CD4-positive, alpha-beta T cell treated with Interleukin-6 for 4 hours (primary cell): ENCODE measurements at places on chromosomes 1 and 21.

- DNase-seq = no peak
Observed at GRCh38 chr1:187621951-187622350, 793.2 kb downstream of the PLA2G4A start.

GRCh38 chr1:227261501-227261900, 56.8 kb downstream of the CDC42BPA start:
- DNase-seq = no peak

DNA sequence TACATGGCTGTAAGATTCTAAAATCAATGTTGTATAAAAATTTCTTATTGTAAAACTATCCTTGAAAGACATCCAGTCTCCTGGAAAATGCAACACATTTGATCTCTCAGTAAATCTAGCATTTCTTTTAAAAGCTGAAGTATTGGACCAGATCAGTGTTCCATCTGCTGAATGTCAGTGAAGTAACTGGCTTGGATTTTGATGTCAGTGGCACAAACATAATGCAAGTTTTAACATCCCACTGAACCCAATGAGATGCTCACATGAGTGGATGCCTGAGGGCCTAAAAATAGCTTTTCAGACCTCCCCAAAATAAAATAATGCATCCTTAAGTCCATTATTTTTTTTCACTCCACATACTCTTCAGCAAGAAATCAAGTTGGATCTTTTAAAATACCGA, 1432.2 kb downstream of the MRPL39 start:
- no peak for DNase-seq

GRCh38 chr1:80882553-80882952, 918.2 kb upstream of the ADGRL2 start:
- no peak for DNase-seq

- DNase-seq = no peak
Observed at GRCh38 chr1:101017448-101017847, 8.1 kb downstream of the DPH5 start.

DNA sequence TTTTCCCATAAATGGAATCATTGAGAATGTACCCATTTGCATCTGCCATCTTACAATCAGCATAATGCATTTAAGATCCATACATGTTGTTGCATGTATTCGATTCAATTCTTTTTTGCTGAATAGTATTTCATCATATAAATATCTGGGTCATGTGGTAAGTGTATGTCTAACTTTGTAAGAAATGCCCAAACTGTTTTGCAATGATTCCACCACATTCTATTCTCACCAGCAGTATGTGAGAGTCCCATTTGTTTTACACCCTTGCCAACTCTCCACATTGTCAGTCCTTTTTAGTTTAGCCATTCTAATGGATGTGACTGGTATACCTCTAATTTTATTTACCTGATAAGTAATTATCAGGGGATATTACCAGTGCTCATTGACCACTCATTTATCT, 115.8 kb upstream of the PBX1 start:
- DNase-seq = no peak

GRCh38 chr1:8871539-8871935, 6.9 kb downstream of the ENO1 start:
- peak; percentile 32 for DNase-seq

- no peak for DNase-seq
Observed at GRCh38 chr1:18803851-18804250, 55.6 kb downstream of the TAS1R2 start.

- no peak for DNase-seq
Observed at GRCh38 chr1:228352677-228353481, 53.8 kb downstream of the TRIM11 start.

- DNase-seq = no peak
Observed at GRCh38 chr1:64569411-64569810, 99.5 kb downstream of the CACHD1 start.

- no peak for DNase-seq
Observed at GRCh38 chr1:205583461-205584130, 48.2 kb downstream of the ELK4 start.

- DNase-seq = no peak
Observed at GRCh38 chr1:90344963-90345730, 350.2 kb downstream of the ZNF326 start.

GRCh38 chr1:78688697-78689096, 39.1 kb downstream of the IFI44 start:
- no peak for DNase-seq

GRCh38 chr1:99370476-99370875, 106.2 kb downstream of the PLPPR4 start:
- DNase-seq = no peak

DNA sequence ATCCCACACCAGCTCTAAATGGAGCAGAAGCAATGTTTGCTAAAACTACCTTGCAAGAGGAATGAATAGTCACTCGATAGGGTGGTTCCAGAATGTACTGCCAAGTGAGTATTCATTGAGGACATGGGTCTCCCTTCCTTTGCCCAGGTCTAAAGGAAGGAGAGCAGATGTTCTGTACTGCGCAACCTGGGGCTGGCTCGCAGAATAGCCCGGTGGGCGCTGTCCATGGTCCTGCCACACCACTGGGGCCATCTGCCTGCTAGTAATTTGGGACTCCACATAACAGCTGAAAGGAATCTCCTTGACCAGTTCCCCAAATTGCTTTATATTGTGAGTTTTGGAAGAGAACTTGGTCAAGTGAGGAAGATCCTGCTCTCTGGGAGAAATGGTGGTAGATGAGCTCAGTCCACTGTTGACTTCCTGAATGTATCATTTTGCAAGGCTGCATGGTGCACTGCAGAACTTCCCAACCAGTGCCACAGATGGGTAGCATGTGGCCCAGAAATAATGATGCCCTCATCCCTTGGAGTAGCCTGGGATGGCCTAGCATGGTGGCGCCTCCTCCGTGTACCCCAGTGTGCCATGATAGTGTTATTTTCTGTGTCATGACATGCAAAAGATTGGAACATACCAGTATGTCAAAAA, 5.7 kb downstream of the SLC6A17 start:
- peak; percentile 39 for DNase-seq

DNA sequence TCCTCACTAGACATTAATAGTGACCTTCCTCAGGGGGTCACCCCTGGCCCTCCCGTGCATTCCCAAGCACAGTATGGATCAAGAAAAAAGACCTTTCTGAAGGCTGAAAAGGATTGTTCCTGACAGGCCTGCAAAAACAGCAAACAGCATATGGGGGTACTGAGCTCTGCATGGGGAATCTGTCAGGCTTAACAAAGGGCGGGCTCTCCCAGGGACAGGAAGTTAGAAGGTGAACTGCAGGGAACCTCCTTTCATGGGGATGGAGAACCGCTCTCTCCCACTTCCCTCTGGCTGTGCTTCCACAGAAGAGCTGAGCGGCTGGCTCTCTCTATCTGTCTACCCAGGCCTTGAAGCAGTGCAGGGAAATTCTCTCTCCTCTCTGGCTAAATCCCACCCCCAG, 91.7 kb downstream of the DTL start:
- no peak for DNase-seq

GRCh38 chr1:12472798-12473551, 145.0 kb downstream of the DHRS3 start:
- DNase-seq = peak; percentile 86

- DNase-seq = peak; percentile 71
Observed at GRCh38 chr1:27360159-27361043, 6.4 kb downstream of the MAP3K6 start.

GRCh38 chr1:152539901-152540300, 25.6 kb downstream of the CRCT1 start:
- DNase-seq = no peak

- DNase-seq = no peak
Observed at GRCh38 chr1:218350801-218351266, 5.7 kb downstream of the TGFB2 start.

GRCh38 chr1:77824079-77824478, 44.6 kb downstream of the MIGA1 start:
- no peak for DNase-seq

- no peak for DNase-seq
Observed at GRCh38 chr1:2876846-2877245, 75.4 kb upstream of the TTC34 start.

GRCh38 chr1:230958370-230958769, 20.3 kb downstream of the TTC13 start:
- no peak for DNase-seq
